ENCODE measurements at places on chromosomes 7 and 10. TPM values are rescaled to one million over a fixed set of nuclear protein-coding genes. Genes with fewer than 3 reads are reported as not detected.

The AOC1 gene
- 0.43 TPM for total RNA-seq

The RARRES2 gene
- 10.6 TPM for total RNA-seq

The SLC18A2 gene
- total RNA-seq: 0.24 TPM

The ENO4 gene
- not detected for total RNA-seq

The WDR11 gene
- total RNA-seq: 19.6 TPM

The FOXK1 gene
- total RNA-seq: 29.7 TPM

The MNX1 gene
- total RNA-seq: not detected

The PRKAR2B gene
- total RNA-seq: 37.7 TPM

The SEC24C gene
- 55.1 TPM for total RNA-seq

The RBM20 gene
- 105 TPM for total RNA-seq

The IRF5 gene
- total RNA-seq: 1.6 TPM

The GPR158 gene
- total RNA-seq: 0.05 TPM

The SNX13 gene
- total RNA-seq: 48.8 TPM

The IFIT3 gene
- 6.8 TPM for total RNA-seq

The GDF10 gene
- 1.7 TPM for total RNA-seq

The CNTNAP2 gene
- 0.22 TPM for total RNA-seq

The UCMA gene
- not detected for total RNA-seq

The DOCK1 gene
- 31.2 TPM for total RNA-seq

The FGFR2 gene
- 0.19 TPM for total RNA-seq

The KCNIP2 gene
- 14.9 TPM for total RNA-seq

The ZNF485 gene
- total RNA-seq: 1.7 TPM

The PKD2L1 gene
- not detected for total RNA-seq

The ASIC3 gene
- 5.2 TPM for total RNA-seq
